ENCODE measurements at places on chromosomes 2 and 18.

DNA sequence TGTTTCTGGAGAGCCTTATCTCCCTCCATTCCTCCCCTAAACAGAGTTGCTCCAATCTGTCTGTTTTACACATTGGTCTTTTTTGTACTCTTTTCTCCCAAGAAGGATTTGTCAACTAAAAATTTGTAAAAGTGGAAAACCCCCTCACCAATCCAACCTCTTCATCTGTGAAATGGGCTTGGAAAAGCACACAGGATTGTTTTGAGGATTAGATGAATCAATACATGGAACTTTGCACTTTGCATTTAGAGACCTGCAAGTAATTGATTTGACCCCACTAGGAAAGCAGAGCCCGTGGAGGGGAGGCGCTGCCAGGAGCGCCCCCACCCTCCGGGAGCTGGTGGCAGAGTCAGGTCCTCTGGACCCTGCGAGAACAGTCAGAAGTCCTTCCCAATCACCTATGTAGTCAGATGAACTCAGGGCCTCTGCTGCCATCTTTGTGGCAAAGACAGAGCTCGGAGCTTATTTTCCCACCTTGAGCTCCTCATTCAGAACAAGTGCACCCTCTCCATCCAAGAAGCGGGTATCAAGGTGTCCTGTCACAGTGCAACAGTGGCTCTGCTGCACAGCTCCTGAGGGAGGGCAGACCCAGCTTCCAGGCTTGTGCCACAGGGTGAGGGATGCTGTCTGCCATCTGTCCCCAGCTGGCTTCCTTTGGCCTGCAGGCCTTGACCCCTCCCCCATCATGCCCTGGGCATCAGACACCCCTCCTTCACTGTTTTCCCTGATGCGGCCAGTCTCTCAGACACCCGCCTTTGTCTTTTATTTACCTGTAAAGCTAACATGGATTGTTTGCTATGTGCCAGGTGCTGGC, 1.7 kb upstream of the TMEM185B start:
- no peak for DNase-seq

DNA sequence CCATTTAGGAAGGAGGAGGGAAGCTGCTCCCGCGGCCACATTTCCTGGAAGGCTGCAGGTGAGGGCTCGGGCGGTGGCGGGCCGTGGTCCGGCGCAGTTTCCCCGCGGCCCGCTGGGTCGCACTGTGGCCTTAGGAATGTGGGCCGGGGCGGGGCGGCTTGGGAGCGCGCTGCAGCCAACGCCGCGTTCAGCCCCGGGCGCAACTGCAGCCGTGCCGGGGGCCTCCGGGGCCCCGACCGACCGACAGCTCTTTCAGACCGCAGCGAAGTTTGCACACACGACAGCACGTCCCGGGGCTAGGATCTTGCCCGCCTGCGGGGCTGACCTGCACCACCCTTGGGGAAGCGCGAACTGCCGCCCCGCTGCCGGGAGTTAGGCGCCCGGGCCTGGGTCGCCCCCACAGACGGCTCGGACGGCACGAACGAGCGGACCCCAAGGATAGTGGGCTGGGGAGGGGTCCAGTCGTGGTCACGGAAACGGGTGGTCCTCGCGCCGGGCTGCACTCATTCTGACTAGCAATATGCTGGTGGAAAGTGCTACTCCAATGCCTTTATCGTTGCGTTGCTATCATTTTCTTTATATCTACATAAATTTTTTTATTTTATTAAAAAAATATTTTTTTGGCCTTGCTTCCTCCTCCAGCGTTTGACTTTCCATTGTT, 69.9 kb upstream of the DLX2 start:
- DNase-seq, result peak; percentile 54

DNA sequence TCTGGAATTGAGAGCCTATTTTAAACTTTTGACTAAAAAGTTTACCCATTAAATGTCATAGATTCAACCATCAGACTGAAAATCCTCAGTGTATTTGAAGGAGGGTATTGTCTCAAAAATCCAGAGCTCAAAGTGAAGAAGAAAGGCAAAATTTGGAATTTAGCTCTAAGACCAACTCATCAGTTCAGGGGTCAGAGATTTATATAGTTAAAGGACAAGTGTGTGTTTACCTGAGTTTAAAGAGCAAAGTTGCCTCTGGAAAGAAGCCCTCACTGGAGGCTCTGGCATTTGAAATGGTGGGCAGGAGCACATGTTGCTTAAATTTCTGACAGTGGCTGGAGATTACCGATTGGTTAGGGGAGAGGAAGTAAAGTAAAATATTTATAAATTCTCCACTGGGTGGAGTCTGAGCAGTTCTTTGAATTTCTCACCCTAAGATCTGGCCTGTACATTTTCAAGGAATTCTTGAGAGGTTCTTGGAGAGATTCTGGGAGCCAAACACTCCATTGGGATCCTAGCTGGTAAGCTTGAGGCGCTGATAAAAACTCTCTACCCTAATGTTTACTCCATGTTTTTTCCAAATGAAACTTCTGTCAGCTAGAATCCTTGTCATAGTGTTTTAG, at the start of gene KYNU:
Gene KYNU, plus strand, starts transcription at position 449 of the 623 bp plus-strand sequence. CDS start 7,704 bp downstream, outside the sequence.
- DNase-seq, result no peak

DNA sequence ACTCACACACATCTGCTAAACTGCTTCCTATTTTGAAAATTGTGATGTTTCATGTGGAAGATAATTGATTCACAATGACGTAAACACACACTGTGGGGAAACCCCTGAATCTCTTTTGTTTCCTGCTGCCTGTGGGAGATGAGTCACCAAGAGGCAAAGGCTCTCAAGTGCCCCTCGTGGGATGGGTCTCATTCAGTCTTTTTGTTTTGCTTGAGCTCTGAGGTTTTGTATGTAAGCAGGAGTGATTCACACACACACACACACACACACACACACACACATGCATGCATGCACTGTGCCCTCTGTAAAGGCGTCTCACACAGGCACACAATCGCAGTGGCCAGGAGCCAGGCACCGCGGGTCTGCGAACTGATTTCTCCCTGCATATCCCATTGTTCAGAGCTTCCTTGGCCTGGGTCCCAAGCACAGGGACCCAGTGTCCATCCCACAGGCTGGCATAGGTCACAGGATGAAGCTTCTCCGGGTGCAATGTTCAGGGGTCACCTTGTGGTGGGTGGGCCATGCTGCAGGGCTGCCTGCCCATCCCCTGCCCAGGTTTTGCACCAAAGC, 12.1 kb upstream of the ARHGEF4 start:
- peak; percentile 68 for DNase-seq

- DNase-seq, result no peak
Observed at GRCh38 chr2:201273330-201273983, 13.1 kb downstream of the CASP8 start.

DNA sequence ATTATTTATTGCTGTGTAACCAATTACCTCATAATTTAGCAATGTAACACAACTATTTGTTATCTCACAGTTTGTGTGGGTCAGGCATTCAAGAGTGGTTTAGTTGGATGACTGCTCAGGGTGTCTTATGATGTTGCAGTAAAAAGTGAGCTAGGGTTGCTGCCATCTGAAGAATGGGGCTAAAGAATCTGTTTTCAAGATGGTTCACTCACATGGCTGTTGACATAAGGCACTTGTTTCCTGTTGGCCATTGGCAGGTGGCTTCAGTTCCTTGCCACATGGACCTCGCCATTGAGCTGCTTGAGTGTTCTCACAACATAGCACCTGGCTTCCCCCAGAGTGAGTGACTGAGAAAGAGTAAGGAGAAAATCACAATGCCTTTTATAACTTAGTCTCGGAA, 123.2 kb downstream of the TMEM17 start:
- no peak for DNase-seq

- no peak for DNase-seq
Observed at GRCh38 chr2:118148809-118149208, 60.5 kb downstream of the INSIG2 start.

GRCh38 chr2:230601510-230601909, 111.1 kb upstream of the CAB39 start:
- DNase-seq, result no peak

- no peak for DNase-seq
Observed at GRCh38 chr2:101310090-101310833, 1.8 kb upstream of the RNF149 start.

DNA sequence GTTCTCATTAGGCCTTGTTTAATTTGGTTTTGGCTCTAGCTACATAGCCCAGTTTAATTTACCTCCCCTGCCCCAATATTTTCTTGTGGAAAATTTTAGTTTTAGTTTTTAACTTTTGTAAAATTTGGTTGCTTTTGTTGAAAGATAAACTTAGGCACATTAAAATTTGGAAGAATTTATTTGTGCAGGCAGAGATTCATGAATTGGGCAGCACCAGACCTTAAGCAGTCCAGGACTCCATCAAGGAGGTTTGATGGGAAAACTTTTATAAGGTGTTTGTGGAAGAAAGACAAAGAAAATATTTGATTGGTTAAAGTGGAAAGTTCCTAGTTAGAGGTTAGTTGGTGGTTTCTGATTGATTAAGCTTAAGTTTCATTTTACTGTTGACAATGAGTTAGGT, 16.4 kb upstream of the PNPT1 start:
- no peak for DNase-seq

DNA sequence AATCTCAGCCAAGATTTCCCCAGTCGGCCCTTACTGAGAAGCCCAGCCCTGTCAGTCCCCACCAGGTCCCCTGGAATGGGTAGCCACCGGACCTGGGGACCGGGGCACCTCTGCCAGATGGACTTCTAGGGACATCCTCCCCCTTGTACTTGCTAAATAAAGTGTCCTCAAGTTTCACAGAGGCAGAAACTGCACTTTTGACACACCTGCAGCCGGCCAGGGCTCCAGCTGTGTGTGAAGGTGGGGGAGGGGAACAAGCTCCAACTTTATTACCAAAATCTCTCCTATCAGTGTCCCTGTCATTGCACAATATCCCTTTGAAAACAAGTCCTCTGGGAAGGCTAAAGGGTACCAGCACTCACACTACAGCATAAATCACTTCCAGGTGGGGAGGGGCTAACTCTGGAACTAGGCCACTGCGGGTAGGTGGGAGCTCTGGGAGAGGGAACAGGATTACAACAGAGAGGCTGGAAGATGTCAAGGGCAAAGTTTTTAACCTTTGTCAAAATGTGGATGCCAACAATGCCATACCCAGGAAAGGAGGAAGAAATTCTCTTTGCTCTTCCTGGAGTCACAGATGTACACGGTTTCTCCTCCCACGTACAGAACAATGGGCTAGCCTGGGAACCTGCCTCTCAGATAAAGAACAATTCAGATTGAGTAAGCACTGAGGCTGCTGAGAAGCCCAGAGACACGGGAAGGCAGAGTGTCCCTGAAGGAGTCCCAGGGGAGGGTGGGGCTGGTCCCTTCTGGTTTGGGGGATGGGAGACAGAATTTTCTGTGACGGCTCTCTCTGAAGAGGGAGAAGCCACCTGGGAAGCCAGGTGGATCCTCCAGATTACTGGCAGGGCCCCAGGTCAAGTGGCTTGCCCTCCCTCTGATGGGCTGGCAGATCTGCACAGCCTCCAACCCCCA, 11.0 kb downstream of the SDC1 start:
- DNase-seq, result no peak

- DNase-seq, result no peak
Observed at GRCh38 chr2:48081317-48081628, 175.0 kb upstream of the FBXO11 start.

DNA sequence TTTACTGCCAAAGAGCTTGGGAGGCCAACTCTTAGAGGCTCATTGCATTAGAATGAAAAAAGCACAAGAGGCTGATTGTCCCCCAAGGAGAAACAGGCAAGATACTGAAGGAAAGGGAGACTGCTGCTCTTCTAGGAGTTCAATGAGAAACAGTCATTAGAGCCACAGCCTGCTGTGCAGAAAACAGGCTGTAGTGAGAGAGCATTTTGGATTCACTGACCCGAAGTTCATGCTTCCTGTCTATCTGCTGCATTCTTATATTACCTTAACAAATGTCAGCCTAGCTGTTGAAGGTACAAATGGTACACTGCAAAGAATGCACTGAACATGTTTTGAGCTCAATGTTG, 423.3 kb downstream of the SETBP1 start:
- no peak for DNase-seq

DNA sequence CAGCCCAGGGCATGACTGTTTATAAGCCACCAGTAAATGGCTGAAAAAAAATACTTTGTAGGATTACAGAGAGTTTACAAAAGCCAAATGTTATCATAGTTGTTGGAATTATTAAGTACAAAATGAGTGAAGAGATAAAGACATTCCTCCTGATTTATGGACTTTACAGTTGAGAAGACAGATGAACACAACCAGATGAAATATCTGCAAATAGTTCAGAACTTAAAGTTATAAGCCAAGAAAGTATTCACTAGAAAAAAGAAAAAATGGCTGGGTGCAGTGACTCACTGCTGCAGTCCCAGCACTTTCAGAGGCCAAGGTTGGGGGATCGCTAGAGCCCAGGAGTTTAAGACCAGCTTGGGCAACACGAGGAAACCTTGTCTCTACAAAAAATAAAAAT, 11.2 kb downstream of the PMAIP1 start:
- DNase-seq, result no peak

GRCh38 chr2:84939426-84940087, 31.4 kb upstream of the KCMF1 start:
- peak; percentile 87 for DNase-seq

GRCh38 chr18:75179819-75180600, 28.9 kb downstream of the PTGR3 start:
- DNase-seq, result no peak

- DNase-seq, result no peak
Observed at GRCh38 chr2:142321706-142322280, 191.0 kb upstream of the LRP1B start.

DNA sequence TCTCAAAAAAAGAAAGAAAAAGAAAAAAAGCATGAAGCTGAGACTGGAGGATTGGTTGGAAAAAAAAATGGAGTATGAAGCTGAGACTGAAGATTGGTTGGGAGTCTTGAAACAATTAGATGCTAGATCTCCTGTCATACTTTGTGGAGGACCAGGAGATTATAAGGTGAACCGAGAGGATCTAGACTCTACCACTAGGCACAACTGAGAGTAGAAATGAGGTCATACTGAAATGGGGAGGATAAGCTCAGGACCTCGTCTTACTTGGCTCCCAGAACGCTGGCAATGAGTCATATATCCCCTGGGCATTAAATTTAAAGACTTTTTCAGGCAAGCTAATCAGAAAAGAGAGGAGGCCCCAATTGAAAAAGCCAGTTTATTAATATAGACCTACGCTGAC, 3.3 kb upstream of the ORC2 start:
- DNase-seq, result no peak

DNA sequence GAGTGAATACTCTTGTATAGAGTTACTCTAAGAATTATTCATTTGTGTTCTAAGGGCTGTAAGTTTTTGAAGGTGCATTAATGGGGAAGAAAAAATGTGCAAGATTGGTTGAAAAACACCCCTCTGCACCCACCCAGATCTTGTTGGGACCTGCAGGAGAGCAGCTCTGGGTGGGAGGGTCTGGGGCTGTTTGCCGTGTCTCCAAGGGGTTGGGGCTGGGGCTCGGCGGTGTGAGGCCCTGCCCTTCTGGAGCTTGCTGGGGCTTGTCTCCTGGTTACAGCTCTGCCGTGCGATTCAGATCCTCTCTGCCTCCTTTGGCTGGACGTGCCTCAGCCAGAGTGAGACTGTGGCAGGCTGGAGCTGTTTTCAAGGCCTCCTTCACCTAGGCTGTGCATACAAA, 26.1 kb downstream of the IGFBP2 start:
- DNase-seq, result no peak

- DNase-seq, result no peak
Observed at GRCh38 chr2:134131681-134132489, 122.0 kb upstream of the MGAT5 start.

All from CD8-positive, alpha-beta T cell (primary cell).